ENCODE measurements at places on chromosomes 16 and 17. TPM values are rescaled to one million over a fixed set of nuclear protein-coding genes. Genes with fewer than 3 reads are reported as not detected.

DNA sequence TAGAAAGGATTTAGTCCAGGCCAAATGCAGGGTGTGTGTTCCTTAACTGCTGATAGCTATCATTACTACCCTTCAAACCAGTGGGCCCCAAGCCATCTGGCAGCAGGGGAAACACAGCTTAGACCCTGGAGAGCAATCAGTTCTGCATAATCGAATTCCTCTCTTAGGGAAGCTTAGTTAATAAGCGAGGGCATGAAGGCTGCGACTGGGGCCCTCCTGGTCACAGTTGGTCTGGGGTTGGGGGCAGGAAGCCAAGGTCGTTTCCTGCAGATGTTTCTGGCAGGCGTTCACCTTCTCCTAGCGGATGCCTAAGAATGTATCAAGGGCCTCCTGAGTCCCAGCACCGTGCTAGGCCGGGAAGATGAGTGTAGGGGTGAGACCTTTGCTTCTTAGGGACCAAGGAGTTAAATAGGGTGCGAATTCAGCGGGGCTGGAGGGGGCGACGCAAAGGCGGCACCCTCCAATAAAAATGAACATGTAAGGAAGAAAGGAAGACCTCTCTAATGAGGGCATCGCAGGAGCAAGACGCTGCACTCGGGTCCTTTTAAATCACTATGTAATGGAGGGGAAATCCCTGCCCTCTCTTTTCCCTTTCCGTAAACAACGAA lies 16.5 kb upstream of the EEF2K start:
- DNase-seq: no peak

GRCh38 chr16:14024283-14024682 lies 46.8 kb upstream of the MRTFB start:
- DNase-seq: no peak

DNA sequence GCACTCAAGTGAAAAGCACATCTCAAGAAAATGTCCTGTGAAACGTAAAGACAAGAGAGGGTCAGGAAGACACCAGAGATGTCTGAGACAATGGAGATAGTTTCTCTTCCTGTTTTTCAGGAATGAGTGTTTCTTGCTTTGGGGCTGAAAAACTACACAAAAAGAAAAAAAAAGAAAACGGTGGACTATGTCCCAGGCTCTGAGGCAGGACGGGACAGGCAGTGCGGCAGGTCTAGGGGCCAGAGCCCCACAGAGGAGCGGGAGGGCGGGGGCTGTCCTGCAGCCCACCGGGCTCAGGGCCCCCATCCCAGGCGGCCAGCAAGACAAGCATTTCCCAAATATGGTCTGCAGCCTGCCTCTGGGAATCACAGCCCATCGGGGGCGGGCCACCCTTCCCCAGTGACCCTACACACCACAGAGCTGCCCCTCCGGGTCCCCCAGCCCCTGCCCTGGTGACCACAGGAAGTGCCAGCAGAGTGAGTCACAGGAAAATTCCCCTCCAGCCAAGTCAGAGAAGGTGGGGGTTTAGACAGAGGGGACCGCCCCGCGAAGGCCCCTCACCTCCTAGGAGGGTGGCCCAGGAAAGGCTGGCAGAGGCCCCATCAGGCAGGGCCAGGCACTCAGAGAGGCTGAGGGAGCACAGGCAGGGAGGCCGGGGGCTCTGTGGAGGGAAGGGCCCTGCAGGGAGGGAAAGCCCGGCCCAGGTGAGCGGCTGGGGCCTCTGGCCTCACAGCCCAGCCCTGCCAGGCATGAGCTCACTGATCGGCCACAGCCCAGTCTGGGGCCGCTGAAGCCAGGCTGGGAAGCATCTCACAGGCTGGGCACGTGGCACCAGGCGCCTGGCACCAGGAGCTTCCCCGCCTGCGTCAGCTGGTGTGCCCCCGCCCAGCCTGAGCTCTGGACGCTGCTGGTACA lies 6.3 kb downstream of the BCAR1 start:
- no peak for DNase-seq

DNA sequence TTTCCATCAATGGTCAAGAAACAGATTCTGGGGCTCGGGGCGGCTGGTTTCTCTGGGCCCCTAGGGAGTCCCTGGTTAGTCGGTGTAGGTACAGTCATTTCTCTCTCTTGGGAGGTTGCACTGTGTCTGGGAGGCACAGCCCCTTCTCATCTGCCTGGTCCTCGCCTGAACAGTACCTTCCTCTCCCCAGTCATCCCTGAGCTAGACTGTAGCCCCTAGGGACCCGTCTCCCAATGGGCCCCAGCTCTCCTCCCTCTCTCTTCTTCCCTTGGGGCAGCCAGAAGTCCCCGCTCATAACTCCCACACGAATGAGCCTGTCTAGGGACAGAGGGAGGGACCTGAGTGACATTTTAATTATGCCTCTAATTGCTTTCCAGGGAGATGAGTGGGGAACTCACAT lies 20.2 kb upstream of the CPSF4L start:
- no peak for DNase-seq

GRCh38 chr16:77299395-77299794 lies 100.2 kb downstream of the SYCE1L start:
- DNase-seq: no peak

GRCh38 chr17:72305472-72305871 lies 184.7 kb downstream of the SOX9 start:
- no peak for DNase-seq

DNA sequence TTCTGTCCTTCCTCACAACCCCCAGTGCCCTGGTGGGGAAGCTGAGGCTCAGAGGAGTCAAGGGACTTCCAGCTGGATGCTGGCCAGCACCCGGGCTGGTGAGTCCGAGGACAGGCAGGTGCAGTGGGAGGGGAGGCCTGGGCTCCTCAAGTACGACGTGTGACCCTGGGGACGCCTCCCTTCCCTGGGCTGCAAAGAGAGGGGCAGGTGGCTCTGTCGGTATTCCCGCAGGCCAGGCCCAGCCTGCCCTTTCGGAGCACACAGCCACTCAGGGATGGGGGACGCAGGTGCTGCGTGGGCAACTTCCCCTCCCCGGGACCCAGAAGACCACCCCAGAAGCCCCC lies 33.1 kb upstream of the PVALEF start:
- DNase-seq: no peak

GRCh38 chr17:74474043-74474792 lies 7.8 kb downstream of the CD300A start:
- DNase-seq: no peak

GRCh38 chr17:79298799-79299198 lies 224.2 kb downstream of the ENGASE start:
- no peak for DNase-seq

DNA sequence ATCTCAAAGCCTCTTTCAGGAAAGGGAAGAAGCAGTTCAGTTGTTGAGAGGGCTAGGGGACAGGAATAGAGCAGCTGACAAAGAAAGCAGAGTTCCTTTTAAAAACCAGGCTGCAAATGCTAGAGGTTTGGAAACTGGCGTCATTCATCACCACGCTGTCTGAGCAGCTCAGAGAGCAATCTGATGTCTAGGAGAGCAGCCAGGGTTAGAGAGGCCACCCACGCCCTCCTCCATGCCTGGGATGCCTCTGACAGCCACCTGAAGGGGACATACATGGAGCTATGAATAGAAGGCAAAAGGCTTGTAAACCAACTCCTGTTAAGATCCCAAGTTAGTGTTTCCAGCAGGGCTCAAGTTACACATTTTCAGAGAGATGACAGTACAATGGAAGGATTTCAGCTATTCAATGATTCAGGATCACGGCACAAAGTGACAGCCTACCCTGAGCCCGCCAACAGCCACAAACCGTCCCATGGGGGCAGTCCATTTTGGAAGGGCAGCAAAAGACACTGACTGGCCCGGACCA lies 12.4 kb downstream of the RAB5C start:
- DNase-seq: no peak

- DNase-seq: no peak
Observed at GRCh38 chr16:31695667-31696066, 168.0 kb downstream of the AHSP start.

- no peak for DNase-seq
Observed at GRCh38 chr17:69870091-69870530, 204.9 kb upstream of the KCNJ16 start.

DNA sequence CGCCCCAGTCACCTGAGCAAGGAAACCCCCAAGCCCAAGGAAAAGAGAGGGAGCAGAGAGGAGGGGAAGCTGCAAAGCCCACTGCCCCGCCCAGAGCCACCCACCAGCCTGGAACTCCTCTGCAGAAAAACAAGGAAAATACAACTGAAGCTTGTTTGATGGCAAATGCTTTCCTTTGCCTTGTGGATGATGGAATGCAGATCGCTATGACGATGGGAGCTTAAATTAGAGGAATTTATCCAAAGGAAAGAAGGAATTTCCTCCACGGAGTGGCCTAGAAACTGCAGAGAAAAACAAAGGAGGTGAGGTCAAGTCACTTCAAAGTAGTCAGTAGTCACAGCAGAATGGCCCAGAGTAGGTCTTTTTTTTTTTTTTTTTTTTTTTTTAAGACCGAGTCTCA lies 31.5 kb upstream of the ASGR2 start:
- no peak for DNase-seq

- no peak for DNase-seq
Observed at GRCh38 chr17:33804401-33804800, 450.7 kb upstream of the CCL2 start.

DNA sequence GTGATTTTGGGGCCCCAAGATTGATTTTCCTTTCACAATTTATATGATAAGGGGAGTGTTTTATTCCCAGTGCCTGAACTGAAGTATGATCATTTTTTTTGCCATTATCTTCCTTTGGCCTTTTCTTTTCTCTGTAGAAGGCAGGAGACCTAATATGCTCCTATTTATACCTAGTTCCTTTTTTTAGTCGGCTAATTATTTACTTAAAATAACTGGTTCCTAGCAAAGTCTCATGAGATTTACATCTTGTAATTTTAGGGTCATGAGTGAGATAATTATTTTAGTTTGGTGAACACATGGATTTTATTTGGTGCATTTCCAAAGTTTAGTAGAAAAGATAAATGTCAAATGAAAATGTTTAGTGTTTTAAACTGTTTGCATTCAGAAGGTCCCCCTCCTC lies 24.8 kb downstream of the SEC14L1 start:
- DNase-seq: no peak

DNA sequence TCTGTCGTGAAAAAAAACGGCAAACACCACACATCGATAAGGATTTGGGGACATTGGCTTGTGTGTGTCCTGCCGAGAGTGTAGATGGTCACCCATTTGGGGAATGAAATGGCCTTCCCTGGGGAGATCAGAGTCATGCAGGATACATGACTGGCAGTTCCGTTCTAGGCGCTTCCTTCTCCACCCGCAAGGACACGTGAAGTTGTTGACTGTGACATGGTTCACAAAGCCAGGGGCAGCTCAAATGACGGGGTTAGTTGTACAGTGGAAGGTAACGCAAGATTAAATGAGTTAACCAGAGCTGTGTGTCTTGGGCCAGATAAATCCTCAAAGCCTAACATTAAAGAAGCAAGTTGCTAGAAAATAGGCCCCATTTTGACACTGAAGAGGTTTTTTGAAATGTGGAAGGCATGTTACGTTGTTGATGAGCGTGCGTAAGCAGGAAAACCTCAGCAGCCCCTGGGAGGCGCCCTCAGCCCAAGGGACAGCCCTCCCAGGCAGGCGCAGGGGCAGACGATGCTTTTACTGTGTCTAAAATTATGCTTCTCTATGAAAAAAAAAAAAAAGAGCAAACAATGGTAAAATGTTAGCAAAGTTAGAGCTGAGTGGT lies 35.9 kb upstream of the CHMP6 start:
- no peak for DNase-seq

DNA sequence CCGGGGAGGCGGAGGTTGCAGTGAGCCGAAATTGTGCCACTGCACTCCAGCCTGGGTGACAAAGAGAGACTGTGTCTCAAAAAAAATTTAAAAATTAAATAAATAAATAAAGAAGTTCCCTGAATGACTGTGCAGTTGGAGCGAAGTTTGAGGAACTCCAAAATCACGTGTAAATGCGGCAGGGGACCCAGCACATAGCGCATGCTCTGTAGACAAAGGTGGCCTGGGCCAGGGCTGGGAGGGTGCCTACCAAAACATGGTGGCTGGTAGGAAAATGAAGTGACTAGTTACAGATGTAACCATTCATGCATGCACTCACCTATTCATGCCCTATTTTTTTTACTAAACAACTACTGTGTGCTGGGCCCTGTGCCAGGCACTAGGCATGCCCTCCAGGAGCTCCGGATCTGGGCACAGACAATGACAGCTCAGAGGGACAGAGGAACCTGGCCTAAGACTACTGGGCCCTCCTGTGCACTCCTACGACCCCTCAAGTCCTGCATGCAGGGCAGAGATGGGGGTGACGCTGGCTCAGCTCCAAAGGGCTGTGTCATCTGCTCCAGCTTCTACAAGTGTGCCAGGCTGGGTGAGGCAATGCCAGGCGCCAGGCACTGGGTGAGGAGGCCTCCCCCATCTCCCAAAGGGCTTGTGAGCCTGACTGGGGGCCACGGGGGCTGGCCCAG lies 65.3 kb downstream of the RMI2 start:
- no peak for DNase-seq

DNA sequence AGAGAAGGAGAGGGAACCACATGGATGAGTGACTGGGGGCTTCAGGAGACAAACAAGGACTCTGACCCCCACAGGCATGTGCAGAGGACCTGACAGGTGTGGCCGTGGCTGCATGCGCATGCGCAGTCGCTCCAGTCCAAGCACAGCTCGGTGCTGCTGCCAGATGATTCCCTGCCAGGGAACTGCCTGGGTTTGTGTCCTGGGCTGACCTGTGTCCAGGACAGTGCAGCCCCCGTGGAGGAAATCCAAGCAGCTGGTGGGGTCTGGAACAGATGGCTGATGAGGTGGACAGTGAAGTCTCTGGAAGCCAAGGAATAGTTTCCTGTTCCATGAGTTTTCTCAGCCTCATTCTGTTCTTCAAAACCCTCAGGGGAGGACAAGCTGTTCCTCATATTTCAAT lies 27.3 kb downstream of the LASP1 start:
- no peak for DNase-seq

- no peak for DNase-seq
Observed at GRCh38 chr17:81821603-81822311, 11.3 kb downstream of the MCRIP1 start.

GRCh38 chr17:78803186-78803845 lies 21.2 kb upstream of the CYTH1 start:
- no peak for DNase-seq

Gene HS3ST4
- not detected for total RNA-seq

Gene MT1E
- total RNA-seq: 122 TPM

Gene TEX14
- total RNA-seq: 0.43 TPM

Gene TOX3
- 0.08 TPM for total RNA-seq

Gene ACLY
- total RNA-seq: 197 TPM

Gene KIF2B
- not detected for total RNA-seq

Gene KCNJ16
- total RNA-seq: not detected

Gene CEP20
- 44.6 TPM for total RNA-seq

Measured in activated T-cell treated with anti-CD3 and anti-CD28 coated beads, Interleukin-2, amount 50 U/mL, for 4 hours (primary cell).